ENCODE measurements at places on chromosomes 5 and 9.

- DNase-seq = peak; percentile 16
Observed at GRCh38 chr9:121620777-121621449, 30.5 kb upstream of the DAB2IP start.

DNA sequence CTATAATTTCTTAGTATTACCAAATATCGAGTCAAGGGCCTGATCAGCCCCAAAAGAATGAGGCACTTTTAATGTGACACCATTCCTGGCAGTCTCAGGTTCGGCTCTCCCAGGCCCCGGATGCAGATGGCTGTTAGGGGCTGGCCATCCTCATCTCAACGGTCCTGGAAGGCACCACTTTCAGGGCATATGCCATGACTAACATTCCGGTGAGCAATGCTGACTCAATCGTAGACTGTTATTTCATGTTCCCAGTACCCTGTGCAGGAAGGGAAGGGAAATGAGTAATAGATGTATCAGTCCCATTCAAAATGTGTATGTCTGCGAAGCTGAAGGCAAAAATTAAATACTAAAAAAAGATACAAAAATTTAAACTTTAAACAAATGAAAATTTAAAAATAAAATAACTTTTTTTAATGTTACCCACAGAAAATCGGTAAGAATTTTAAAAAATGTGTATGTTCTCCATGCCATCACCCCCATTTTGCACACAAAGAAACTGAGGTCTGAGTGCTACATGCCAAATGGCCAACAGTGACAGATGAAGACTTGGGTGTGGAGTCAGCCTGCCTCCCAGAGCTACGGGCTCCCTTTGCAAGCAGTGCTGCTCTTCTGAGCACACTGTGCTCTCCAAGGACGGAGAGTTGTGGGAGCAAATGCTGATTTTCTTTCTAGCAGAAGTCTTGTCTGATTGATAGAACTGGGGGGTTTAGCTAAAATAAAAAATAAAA is 79.0 kb downstream of the GLDC start:
- DNase-seq = peak; percentile 92

GRCh38 chr5:146766013-146766412 is 112.5 kb downstream of the PPP2R2B start:
- no peak for DNase-seq

DNA sequence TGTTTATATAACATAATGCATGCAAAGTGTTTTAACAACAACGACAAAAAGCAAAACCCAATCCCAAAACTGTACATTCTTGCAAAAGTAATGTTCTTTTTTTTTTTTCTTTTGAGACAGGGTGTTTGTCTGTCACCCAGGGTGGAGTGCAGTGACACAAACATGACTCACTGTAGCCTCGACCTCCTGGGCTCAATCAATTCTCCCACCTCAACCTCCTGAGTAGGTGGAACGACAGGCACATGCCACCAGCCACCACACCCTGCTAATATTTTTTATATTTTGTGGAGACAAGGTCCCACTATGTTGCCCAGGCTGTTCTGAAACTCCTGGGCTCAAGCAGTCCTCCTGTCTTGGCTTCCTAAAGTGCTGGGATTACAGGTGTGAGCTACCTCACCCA is 13.6 kb upstream of the HAVCR1 start:
- DNase-seq = no peak

DNA sequence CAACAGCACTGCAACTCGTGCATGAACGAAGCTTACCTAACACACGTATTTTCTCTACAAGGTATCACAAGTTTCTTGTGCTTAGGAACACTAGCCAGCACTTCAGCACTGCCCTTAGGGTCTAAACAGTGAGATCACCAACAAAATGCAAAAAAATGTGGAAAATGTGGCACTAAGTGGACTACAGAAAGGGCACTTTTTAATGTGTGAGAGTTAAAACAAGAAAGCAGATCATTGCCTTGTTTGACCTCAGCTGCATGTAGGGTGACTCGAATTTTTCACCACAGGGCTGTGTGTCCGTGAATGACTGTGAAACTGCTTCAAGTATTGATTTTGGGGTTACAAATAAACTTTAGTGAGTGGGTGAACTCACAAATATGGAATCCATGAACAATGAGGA is 90.5 kb downstream of the MARCHF3 start:
- no peak for DNase-seq

- DNase-seq = no peak
Observed at GRCh38 chr5:168211936-168212335, 79.5 kb upstream of the WWC1 start.

GRCh38 chr5:115262011-115262320 is 711 bp downstream of the PGGT1B start:
- no peak for DNase-seq

DNA sequence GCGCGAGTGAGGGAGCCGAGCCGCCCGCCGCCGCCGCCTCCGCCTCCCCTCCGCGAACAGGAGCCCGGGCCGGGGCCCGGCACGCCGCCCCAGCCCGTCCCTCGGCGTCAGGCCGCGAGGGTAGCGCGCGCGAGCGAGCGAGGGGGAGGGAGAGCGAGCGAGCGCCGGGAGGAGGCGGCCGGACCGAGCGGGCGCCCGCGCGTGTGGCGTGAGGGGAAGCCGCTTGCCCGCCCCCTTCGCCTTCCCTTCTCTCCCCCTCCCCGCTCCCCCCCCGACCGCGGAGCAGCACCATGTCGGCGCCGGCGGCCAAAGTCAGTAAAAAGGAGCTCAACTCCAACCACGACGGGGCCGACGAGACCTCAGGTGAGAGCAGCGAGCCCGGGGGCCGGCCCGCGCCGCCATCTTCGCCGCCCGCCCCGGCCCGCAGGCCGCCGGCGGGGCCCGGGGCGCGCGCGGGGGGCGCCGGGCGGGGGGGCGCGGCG is 312 bp downstream of the SET start:
- no peak for DNase-seq

- peak; percentile 87 for DNase-seq
Observed at GRCh38 chr5:38598994-38599617, 42.7 kb upstream of the LIFR start.

DNA sequence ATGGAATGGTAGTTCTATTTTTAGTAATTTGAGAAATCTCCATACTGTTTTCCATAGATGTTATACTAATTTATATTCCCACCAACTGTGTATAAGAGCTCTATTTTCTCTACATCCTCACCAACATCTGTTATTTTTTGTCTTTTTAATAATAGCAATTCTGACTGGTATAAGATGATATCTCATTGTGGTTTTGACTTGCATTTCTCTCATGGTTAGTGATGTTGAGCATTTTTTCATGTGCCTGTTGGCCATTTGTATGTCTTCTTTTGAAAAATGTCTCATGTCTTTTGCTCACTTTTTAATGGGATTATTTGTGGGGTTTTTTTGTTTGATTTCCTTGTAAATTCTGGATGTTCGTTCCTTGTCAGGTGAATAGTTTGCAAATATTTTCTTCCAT is 154.4 kb downstream of the ZSWIM6 start:
- DNase-seq = no peak

- DNase-seq = no peak
Observed at GRCh38 chr9:72586388-72587130, 65.2 kb downstream of the TMC1 start.

DNA sequence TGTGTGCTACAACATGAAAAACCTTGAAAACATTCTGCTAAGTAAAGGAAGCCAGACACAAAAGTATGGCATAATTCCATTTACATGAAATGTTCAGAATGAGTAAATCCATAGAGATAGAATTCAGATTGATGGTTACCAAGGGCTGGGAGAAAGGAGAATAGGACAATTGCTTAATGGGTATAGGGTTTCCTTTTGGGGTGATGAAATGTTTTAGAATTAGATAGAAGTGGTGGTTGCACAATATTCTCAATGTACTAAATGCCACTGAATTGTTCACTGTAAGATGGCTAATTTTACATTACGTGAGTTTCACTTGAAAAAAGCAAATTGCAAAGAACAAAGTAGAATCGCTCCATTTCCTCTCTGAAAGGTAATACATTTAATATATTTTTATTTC is 43.0 kb upstream of the GAS1 start:
- DNase-seq = no peak

GRCh38 chr5:179862891-179863290 is 4.3 kb upstream of the MRNIP start:
- no peak for DNase-seq

DNA sequence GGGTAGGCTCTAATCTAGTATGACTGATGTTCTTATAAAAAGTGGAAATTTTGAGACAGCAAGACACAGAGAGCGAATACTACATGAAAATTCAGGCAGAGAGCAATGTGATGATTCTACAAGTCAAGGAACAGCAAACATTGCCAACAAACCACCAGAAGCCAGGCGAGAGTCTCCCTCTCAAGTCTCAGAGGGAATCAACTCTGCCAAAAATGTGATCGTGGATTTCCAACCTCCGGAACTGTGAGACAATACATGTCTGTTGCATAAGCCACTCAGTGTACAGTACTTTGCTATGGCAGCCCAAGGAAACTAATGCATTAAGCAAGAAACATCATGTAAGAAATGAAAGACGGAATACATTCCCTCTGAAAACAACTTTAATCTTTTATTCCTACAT is 52.1 kb upstream of the CCNG1 start:
- DNase-seq = no peak

GRCh38 chr5:133145436-133146170 is 93.8 kb downstream of the HSPA4 start:
- DNase-seq = no peak

- no peak for DNase-seq
Observed at GRCh38 chr9:114456929-114457328, 48.3 kb downstream of the WHRN start.

DNA sequence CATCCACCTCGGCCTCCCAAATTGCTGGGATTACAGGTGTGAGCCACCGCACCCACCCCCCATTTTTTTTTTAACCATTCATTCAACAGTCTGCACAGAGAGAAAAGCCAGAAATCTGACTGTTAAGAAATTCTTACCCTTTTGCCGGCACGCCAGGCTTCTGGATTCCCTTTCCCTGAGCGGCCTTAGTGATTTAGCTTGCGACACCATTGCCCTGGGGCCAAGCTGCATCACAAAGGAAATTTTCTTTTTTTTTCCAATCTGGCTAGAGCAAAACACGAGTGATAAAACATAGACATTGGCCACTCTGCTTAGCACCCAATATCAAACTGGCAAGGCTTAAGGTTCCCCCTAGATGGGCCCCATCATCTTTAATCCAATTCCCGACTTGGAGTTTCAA is 21.2 kb upstream of the ATOSB start:
- no peak for DNase-seq

- peak; percentile 94 for DNase-seq
Observed at GRCh38 chr5:96614110-96614691, 48.0 kb upstream of the CAST start.

- DNase-seq = no peak
Observed at GRCh38 chr5:179427032-179427675, 81.9 kb upstream of the ADAMTS2 start.

- no peak for DNase-seq
Observed at GRCh38 chr5:179974246-179974945, 66.7 kb upstream of the TBC1D9B start.

DNA sequence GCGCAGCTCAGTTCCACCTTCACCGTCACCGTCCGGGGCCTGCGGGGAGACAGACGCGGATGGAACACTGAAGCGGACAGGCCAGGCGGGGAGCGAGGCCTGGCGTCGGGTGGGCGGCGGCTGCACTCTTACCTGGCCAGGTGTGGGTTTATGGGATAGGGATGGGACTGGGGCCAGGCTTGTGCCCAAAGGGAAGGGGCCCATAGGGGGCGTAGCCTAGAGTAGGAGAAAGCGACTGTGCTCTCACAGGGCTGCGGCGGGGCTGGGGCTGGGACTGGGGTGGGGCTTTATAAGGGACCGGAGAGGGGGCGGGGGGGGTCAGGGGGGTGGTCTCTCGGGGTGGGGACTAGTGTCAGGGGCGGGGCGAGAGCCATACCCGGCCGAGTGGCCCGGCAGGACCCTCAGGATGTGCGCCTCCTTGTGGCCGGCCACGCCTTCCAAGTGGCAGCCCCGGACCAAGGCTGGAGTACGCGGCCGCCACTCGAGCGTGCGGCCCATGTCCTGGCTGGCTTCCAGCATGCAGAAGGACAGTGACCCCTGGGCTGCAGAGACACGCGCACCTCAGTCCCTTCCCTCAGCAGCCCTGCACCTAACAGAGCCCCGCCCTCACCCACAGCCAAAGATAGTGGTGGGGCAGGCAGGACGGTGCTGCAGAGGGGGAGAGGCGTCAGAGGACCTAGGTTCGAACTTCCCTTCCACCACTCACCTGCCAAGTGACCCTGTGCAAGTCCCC is 22.8 kb downstream of the FPGS start:
- no peak for DNase-seq

GRCh38 chr5:98929710-98930298 is 997 bp upstream of the CHD1 start:
- DNase-seq = no peak

DNA sequence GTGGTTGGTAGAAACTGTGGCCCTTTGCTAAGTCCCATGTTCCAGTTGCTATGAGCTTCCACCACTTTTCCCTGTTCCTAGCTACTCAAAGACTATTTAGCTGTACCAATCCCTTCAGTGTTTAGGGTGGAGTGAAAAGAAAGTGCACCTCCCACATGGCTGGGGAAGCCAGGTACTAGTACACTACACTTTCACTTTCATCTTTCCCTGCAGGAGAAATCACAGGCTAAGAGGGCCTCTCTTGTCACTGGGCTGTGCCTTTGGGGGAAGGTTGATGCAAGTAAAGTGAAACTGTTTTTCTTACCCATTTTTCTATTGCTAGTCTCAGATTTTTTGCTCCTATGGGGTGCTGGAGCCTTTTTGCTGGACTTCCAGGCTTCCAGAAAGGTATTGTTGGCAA is 33.5 kb upstream of the CKS2 start:
- no peak for DNase-seq

DNA sequence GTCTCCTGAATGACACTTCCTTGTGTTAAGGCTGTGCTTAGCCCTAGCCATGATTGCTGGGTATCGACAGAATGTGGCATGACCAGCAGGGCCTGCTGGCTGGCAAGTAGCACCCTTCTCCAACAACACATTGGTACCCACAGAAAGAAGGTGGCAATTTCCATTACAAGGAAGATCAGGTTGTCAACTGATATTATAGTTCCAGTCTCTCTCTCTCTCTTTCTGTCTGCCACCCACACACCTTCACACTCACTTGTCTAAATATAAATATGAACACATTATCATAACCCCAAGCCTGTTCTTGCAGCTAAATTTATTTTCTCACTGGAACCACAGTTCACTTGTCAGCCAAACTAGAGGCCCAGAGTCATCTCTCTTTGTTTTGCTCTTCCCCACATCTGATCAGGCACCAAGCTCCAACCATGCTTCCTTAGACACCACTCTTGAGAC is 408.1 kb upstream of the PIK3R1 start:
- DNase-seq = no peak

GRCh38 chr5:96384353-96384752 is 48.7 kb downstream of the PCSK1 start:
- DNase-seq = peak; percentile 94

DNA sequence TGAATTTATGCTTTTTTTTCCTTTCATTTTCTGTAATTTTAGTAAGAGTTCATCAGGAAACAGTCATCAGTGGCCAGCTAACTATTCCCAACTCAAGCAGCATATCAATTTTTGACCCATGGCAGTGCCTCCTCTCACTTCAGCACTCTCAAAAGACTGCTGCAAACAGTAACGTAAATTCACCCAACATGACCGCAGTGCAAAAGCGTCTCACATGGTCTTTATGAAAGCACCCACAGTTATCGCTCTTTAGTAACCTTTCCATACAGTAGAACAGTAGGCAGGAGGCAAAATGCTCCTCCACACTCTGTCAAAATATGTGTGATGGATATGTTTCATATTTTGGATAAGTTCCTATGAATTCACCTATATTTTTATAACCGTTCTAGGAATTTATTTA is 48.6 kb downstream of the PARP8 start:
- DNase-seq = no peak
